ENCODE measurements at places on chromosomes 1 and 21. TPM values are rescaled to one million over a fixed set of nuclear protein-coding genes. Genes with fewer than 3 reads are reported as not detected.

FLVCR1 gene
- 18.3 TPM for total RNA-seq

RGS1 gene
- not detected for total RNA-seq

OLFML3 gene
- 3.8 TPM for total RNA-seq

GPR161 gene
- 16.9 TPM for total RNA-seq

TLR5 gene
- total RNA-seq: 0.13 TPM

FCMR gene
- total RNA-seq: 4.9 TPM

AVPR1B gene
- total RNA-seq: not detected

CEP170 gene
- total RNA-seq: 30.2 TPM

CFAP74 gene
- total RNA-seq: 0.08 TPM

Data from A549 treated with CORT108297 at 1 μM for 4 hours (cell line).